NCI-H1092 treated with DMSO at 0.1 percent for 48 hours (cell line): ENCODE measurements at places on chromosomes 11 and 22.
A peak's percentile ranks its signal among the peaks of the same experiment; 100 is the strongest.

DNA sequence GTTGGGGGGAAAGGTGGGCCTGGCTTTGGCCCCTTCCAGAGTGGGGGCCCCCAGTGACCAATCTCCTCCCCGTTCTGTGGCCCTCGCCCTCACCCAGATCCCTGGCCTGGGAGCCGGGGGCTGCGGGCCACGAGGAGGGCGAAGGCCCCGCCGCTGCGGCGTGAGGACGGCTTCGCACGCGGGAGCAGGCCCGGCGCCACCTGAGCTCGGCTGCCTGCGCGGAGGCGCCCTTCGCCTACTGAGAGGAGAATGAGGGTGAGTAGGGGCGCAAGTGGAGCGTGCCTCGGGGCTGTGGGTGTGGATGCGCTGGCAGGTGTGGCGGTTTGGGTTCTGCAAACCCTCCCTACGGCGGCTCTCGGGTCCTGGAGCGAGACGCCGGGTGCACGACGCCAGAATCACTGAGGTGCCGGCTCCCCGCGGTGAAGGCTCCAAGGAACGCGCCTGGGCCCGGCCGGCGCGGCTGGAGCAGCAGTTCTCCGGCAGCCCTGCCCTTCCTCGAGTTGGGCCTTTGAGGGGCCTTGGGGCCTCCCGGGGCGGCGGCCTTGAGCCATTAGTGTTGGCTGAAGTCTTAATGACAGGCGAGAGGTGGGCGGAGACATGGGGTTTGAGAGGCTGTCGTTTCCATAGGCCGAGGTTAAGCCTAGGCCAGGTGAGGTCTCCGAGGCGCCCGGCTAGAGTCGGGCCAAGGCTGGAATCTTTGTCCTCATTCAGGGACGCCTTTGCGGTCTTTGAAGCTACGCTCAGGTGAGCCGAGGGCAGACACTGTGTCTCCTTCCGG, 65.3 kb downstream of the CTTN start:
- DNase-seq: no peak

- DNase-seq: no peak
Observed at GRCh38 chr22:30704978-30705377, 10.3 kb downstream of the OSBP2 start.

GRCh38 chr22:31893460-31893859, 50.9 kb upstream of the YWHAH start:
- no peak for DNase-seq

DNA sequence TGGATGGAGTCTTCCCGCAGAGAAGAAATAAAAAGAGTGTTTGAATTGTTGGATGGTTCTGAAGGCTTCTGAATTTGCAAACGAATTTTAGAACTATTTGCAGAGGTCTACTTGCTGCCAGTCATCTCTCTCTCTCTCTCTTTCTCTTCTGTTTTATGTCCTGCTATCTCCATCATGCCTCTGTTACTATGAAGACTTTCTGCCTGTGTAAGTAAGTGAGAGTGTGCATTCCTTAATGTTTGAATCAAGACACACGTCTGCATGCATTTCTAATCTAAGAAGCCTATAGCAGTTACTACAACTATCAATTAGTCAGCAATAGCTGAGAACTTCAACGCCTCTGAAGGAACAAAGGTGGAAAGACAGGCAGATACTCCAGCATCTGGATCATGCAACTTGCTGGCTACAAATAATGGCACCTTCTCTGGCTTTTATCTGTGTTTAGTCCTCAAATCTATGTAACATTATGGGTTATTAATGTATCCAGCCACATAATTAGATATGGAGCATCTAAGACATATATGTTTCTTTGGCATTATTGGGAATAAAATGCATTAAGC, 191.5 kb upstream of the BLID start:
- no peak for DNase-seq

DNA sequence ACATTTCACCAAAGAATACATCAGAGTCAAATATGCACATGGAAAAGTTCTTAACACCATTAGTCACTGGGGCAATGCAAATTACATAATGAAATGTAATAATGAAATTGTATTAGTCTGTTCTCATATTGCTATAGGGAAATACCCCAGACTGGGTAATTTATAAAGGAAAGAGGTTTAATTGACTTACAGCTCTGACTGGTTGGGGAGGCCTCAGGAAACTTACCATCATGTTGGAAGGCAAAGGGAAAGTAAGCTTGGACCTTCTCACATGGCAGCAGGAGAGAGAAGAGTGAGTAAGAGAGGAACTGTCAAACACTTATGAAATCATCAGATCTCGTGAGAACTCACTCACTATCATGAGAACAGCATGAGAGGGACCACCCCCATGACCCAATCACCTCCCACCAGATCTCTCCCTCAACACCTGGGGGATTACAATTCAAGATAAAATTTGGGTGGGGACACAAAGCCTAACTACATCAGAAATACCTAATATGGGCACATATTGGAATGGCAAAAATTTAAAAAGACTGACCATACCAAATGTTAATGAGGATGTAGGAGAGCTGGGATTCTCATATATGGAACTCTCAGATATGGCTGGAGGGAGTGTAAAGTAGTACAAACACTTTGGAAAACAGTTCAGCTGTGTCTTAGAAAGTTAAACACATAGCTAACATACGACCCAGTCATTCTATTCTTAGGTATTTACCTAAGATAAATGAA, 65.1 kb upstream of the CD44 start:
- DNase-seq: no peak

DNA sequence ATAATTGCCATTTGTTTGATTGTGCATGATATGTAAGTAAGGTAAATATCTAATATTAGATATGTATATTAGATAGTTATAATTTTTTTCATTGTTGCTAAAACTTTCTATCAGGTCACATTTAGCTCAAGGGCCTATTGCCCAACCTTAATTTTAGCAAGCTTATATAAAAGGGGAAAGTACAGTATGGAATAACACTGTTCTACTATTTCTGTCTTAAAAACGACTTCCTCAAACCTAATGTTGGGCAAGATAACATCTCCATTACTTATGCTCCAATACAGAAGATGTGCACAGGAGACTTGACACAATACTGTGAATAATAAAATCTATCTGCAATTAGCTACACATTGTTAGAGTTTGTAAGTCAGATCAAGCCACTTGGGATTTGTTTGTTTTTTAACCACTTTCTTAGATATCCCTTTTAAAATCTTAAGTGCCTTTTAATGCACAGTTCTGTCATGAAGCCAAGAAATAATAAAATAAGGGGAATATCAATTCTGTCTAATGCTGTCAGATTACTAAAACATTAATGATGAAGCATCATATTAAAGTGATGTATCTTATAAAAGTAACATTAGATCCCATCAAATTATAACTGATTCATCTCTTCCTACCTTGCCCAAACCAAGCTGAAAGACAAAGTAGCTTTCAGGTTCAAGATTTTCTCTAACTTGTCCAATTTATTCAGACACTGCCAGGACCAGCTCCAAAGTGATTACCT, 98.1 kb downstream of the SIK3 start:
- DNase-seq: no peak

GRCh38 chr11:130666781-130667251, 218.4 kb downstream of the ADAMTS15 start:
- no peak for DNase-seq

DNA sequence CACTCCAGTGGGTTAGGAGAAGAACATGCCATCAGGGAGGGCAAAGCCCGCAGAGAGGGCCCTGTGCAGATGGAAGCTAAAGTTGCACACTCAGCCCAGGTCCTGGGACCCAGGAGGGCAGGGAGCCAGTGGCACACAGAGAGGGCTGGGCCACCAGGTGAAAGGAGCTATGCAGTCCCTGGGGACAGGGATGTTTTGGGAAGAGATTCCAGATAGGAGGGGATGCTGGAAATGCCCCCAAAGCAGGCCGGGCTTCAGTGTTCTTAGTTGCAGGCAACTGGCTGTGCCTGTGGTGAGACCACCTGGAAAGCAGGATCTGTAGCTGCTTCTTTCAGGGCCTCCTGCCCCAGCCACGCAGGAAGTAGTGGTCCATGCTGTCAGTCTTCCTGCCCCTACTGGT, 19.6 kb downstream of the ANKK1 start:
- no peak for DNase-seq

DNA sequence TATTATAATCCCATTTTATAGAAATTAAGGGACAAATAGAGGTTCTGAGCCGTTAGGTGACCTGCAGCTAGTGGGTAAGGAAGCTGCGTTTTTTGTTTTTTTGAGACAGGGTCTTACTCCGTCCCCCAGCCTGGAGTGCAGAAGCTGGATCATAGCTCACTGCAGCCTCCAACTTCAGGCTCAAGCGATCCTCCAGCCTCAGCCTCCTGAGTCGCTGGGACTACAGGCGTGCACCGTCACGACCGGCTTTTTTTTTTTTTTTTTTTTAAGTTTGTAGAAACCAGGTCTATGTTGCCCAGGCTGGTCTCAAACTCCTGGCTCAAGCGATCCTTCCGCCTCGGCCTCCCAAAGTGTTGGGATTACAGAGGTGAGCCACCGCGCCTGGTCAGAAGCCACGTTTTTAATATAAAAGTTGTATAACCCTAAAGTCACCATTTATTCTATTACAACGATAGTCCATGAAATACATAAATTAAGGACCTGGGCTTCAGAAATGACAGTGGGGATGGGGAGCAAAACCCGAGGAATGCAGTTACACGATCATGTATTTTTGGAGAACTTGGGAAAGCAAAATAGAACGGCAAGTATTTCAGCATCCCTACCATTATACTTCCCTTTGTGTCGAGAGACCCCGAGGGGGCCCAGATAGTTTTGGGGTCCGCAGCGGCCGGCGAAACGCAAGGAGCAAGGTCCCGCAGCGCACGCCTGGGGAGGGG, 638 bp downstream of the SAAL1 start:
- peak; percentile 15 for DNase-seq

GRCh38 chr22:22703715-22704114, 59.3 kb downstream of the GGTLC2 start:
- no peak for DNase-seq

GRCh38 chr22:38315823-38316363, 1.3 kb downstream of the CSNK1E start:
- DNase-seq: peak; percentile 57

DNA sequence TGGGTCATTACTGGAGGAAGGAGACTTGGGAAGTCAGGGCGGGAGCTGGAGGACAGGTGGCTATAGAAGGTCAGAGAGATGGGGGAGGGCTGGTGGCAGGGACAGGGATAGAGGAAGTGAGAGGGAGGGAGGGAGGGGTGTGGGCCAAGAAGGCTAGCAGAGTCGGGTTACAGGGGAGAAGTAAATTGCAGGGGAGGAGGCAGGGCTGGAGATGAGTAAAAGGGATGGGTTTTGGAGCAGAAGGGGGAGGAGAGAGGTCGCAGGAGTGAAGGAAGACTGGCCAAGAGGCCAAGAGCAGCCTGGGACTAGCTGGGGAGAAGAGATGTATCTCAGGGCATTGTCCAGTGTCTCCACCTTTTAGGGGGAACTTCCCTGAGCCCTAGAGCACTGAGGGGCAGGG, 33.0 kb downstream of the LRRC10B start:
- DNase-seq: peak; percentile 51

DNA sequence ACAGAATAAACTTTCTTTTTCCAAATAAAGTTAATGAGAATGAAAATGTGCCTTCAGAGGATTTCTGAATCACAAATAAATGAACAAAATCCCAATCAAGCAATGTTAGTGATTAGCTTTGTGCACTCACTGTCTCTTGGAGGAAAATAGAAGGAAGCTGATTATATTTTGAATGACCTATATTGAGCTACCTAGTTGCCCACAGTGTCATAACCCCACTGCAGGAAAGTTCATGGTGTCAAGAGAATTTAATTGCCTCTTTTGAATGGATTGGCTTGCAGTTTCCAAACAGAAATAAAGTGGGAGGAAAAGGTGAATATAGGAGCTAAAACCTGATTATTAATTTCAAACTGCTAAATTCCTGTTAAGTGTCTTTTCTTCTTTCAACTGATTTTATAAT, 515.9 kb downstream of the JRKL start:
- DNase-seq: no peak

- DNase-seq: peak; percentile 64
Observed at GRCh38 chr11:131951121-131951520, 580.7 kb downstream of the NTM start.

- DNase-seq: no peak
Observed at GRCh38 chr22:33572086-33572485, 348.2 kb downstream of the LARGE1 start.

GRCh38 chr22:37627545-37627944, 11.9 kb upstream of the SH3BP1 start:
- no peak for DNase-seq

GRCh38 chr11:113193946-113194345, 120.4 kb upstream of the TTC12 start:
- peak; percentile 45 for DNase-seq

- DNase-seq: no peak
Observed at GRCh38 chr22:31288496-31289240, 3.6 kb downstream of the PIK3IP1 start.

- no peak for DNase-seq
Observed at GRCh38 chr11:128694618-128695481, 978 bp downstream of the FLI1 start.

DNA sequence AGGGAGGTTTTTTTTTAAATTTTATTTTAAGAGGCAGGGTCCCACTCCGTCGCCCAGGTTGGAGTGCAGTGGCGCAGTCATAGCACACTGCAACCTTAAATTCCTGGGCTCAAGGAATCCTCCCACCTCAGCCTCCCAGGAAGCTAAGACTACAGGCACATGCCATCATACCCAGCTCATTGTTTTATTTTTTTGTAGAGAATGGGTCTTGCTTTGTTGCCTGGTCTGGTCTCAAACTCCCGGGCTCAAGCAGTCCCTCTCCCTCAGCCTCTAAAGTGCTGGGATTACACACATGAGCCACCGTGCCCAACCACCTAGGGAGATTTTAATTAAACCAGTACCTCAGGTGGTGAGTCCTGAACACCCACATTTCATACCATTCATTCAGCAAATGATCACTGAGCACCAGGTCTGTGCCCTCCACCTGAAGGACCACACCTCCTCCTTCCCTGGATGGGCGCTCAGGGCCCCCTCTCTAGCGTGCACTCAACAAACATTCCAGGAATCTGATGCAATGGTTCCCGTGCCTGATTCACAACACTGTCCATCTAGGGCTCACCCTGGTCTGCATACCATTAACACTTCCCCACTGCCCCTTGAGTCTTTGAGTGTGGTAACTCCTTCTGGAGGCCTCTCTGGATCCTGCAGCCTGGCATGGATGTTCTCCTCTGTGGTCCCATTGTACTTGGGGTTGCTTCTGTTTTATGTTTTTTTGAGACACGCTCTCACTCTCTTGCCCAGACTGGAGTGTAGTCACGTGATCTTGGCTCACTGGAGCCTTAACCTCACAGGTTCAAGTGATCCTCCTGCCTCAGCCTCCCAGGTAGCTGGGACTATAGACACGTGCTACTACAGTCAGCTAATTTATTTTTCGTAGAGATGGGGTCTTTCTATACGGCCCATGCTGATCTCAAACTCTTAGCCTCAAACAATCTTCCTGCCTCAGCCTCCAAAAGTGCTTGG, 9.6 kb upstream of the MYH9 start:
- no peak for DNase-seq

DNA sequence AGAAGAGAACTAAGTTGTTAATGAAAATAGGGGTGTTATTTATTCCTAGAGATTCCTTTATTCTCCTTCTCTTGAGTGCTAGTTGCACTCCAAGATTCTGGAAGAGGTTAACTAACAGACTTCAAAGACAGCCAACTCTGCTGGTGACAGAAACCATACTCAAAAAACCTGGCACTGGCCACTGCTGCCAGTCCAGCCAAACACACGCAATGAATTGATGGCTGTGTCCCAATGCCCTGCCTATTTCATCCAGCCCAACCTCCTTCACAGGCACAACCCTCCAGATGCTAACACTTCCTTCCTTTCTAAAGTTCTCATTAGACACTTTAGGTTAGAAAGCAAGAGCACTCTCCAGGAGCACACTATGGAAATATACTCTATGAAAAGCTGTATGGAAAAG, 150.8 kb upstream of the C11orf58 start:
- DNase-seq: no peak
